Amniotic stem cell (primary cell): ENCODE measurements at places on chromosomes 3 and 15.

DNA sequence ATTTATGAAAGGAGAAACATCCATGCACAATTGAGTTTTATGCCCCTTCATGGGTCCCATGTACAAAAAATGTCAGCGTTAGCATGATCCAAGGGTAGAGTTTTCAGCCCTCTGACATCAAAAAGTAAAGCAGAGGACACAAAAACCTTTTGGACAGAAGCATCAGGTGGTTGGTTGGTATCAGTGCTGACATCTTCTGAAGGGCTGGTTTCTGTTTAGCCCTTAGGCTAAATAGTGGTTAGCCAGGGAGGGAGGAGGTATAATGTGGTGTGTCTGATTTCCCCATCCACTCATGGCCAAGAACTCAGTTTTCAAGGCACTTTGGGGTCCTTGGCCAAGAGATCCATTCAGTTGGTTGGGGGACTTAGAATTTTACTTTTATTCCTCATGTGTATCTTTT is 16.5 kb downstream of the CCDC66 start:
- DNase-seq: no peak

GRCh38 chr3:146161663-146162002 is 649 bp upstream of the PLOD2 start:
- DNase-seq: no peak

GRCh38 chr3:11642431-11643191 is 1.1 kb downstream of the VGLL4 start:
- no peak for DNase-seq

- no peak for DNase-seq
These were observed 12.1 kb upstream of the OXSR1 start for GRCh38 chr3:38153221-38153620.

- no peak for DNase-seq
These were observed 646.1 kb downstream of the SQOR start for GRCh38 chr15:46280762-46281542.

GRCh38 chr3:52388348-52388821 is 56.5 kb downstream of the SEMA3G start:
- no peak for DNase-seq

DNA sequence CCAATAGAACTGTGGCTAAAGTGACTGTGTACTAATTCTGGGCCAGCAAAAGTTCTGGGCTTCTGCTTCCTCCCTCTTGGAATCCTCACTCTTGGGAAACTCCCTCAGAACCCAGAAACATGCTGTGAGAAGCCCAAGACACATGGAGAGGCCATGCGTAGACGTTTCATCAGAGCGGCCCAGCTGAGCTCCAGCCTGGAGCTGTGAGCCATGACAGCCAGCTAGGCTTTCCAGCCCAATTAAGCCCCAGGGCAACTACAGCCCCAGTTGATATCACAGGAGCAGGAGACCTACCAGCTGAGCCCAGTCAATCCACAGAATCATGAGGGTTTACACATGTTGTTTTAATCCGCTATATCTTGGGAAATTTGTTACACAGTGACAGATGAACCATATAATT is 43.6 kb upstream of the CNOT10 start:
- DNase-seq: no peak

- no peak for DNase-seq
These were observed 478 bp downstream of the BNC1 start for GRCh38 chr15:83283813-83284558.

GRCh38 chr15:62244762-62245161 is 79.7 kb upstream of the C2CD4B start:
- no peak for DNase-seq

GRCh38 chr15:77457191-77457904 is 36.7 kb downstream of the HMG20A start:
- no peak for DNase-seq

- no peak for DNase-seq
These were observed 6.2 kb upstream of the ATP13A4 start for GRCh38 chr3:193560870-193561269.

DNA sequence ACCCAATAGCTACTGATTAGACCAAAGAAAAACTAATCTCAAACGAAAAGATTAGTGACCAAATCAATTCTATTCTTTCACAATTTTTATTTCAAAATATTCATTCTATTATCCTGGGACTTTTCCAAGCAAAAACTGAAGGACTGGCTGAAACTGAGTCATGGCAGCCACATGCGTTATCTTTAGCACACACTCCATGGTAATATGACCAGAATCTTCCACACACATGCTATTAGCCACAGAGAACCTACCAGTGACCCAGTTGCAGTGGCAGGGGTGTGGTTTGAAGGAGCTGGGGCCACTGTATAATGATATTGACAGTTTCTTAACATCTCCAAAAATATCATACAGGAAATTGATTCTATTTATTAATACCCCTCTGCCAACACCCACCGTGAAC is 154.8 kb upstream of the ABI3BP start:
- DNase-seq: no peak

DNA sequence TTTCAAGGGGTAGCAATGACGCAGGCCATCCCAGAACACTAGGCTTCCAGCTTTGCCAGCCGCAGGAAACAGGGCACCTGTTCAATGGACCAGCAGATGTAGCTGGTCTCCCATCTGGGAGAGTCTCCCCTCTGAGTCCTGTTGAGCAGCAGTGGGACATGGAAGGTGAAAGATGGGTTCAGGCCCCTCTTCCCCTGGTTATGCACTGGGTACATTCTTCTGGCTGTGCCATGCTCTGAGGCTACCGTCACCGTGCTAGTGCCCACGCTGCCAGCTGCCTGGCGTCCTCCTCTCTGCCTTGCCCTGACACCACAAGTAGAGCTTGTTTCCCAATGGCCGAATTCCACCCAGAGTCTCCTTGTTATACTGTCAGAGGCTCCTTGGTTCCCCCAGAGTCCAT is 63.1 kb downstream of the TLE3 start:
- DNase-seq: no peak
